ENCODE measurements at places on chromosomes 7 and 10.

GRCh38 chr10:35674843-35675242, 32.7 kb upstream of the FZD8 start:
- DNase-seq: no peak

DNA sequence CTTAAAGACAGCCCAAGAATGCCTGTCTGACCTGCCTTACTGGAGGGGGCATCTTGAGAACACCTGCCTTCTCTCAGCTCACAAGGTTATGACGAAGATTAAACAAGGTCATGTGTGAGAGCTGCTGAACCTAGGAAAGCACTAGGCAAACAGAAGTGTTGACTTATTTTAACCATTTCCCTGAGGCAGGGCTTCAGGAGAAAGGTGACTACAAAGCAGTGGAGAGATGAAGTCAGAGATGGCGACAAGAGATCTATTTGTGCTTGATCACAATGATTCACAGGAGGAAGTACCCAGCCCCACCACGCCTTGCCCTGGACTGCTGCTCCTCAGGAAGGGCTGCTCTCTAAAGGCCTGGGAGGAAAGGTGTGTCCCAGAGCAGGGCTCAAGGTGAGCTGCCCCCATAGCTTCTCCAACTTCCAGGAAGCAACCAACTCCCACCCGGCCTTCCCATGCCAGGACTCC, 27.8 kb downstream of the STN1 start:
- DNase-seq: peak; percentile 93

DNA sequence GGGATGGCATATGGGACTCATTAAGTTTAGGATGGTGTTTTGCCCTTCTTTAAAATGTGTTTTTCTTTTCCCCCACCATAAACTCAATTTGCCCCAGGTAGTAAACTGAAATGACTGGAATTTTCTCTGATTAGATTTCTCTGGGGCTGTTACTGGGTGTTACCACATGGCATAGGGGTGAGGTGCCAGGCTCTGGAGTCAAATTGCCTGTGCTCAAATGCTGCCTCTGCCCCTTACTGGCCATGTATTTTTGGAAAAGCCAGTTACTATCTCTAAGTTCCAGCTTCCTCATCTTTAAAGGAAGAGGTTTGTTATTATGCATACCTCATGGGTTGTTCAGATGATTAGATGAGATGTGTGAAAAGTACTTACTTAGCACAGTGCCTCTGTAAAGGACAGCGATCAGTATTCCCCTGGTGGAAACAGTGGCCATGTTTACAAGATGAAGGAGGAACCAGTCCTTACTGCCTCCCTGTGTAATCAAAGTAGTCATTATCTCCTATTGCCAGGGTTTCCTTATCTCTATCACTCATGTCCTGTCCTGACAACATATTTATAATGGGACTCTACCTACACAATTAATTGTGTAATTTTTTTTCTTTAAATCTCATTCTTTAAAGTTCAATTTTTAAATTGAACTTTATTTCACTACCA, 352.0 kb downstream of the KCNMA1 start:
- DNase-seq: no peak

GRCh38 chr10:79182781-79183467, 114.2 kb downstream of the ZMIZ1 start:
- peak; percentile 13 for DNase-seq

DNA sequence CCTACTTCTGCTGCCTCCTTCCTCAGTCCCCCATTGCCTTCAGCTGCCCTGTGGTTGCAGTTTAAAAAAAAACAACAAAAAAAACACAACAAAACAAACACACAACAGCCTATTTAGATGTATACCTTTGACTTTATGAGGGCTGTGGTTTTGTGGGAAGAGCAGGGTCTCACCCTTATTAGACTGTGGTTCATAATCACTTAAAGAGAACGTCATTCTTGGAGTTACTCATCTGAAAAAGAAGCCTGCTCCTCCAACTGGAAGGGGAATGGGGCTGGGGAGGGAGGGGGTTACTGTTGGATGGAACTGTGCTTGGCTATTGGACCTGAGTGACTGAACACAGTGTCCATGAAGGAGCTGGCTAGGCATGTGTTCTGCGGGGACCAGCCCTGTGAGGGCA, 48.1 kb downstream of the SDK1 start:
- DNase-seq: no peak

- DNase-seq: peak; percentile 45
Measured at GRCh38 chr7:22460363-22460988, 39.5 kb downstream of the STEAP1B start.

- DNase-seq: peak; percentile 60
Measured at GRCh38 chr10:64379898-64380297, 858.7 kb downstream of the REEP3 start.

DNA sequence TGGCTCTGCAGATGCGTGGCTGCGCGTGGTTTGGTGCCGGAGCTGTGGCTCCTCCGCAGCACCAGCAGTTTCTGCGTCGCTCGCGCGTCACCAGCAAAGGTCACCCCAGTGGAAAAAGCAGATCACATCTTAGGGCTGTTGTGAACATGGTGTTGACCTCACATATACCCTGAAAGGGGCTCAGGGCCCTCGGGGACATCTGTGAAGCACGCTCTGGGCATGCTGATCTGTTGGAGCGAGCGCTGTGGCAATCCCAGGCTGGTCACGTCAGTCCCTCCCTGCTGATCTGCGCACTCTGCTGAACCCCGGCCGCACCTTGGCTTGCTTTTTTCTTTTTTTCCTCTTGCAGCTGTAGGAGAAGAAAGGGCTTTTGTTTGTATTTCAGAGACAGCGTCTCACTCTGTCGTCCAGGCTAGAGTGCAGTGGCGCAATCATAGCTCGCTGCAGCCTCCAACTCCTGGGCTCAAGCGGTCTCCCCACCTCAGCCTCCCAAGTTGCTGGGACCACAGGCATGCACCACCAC, 33.3 kb upstream of the AP5Z1 start:
- DNase-seq: no peak

DNA sequence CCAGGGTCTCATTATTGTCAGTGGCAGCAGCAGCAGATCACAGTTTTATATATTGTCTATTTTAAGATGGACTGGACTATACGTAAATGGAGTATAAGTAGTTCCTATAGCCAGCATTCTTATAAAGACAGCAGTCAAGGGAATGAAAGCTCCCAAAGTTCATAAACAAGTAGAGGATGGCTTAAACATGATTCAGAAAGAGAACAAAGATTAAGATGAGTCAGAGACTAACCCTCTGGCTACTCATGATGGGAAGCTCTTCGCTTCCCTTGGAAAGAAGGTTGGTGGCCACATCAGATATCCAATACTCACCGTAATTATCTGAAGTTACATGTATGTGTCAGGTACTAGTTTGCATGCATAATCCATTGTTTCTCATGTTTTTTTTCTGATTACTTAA, 277.0 kb downstream of the INHBA start:
- DNase-seq: no peak

GRCh38 chr10:103555325-103555649, 61.8 kb downstream of the NEURL1 start:
- no peak for DNase-seq

GRCh38 chr10:49748006-49748405, 14.1 kb downstream of the OGDHL start:
- DNase-seq: no peak

- DNase-seq: no peak
Measured at GRCh38 chr7:49803812-49804211, 30.4 kb downstream of the VWC2 start.

GRCh38 chr7:10708447-10708846, 265.2 kb upstream of the PHF14 start:
- DNase-seq: peak; percentile 74

DNA sequence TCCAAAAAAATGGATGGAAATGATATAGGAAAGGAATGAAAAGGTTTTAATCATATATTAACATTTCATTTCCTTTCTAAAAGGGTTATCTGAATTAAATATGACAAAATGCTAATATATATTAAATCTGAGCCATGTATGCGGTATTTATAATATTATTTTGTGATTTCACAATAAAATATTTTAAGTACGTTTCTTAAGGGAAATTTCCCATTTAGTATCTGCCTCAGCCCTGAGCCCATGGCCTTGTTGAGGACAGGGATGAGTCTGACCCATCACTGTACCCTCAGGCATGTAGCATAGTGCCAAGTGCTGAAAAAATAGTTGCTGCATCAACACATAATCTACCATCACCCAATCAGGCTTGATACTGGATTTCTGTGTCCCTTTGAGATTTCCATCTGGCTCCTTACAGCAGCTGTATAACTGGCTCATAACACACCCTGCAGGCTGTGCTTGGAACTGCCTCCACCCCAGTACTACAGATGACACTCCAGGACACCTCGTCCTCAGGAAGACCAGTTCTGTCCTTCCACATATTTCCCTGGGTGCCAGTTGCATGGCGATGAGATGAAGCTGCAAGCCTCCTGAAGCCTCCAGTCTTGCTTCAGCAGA, 59.4 kb upstream of the ASAH2 start:
- DNase-seq: peak; percentile 70

GRCh38 chr7:27128034-27128433, 2.5 kb downstream of the HOXA4 start:
- DNase-seq: no peak

- DNase-seq: no peak
Measured at GRCh38 chr7:691361-692045, 35.0 kb upstream of the DNAAF5 start.

DNA sequence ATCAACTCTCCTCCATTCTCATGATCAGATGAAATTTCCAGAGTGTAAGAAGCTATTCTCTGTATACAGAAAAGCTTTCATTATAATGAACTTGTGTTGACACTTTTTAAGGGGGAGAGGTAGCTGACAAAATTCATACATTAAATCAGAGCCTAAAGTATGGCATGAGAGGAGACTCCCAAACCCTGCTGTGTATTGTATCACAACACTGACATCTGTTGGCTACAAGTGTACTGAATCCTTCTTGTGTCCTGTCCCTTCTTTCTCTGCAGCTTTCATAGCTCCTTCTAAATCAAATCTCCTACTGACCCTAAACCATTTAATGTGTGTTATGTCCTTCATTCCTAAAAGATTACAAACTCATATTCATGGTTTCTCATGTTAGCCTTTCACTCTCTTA, 70.9 kb downstream of the GCC1 start:
- DNase-seq: peak; percentile 76

GRCh38 chr10:109317746-109318366, 605.5 kb downstream of the XPNPEP1 start:
- no peak for DNase-seq

- DNase-seq: peak; percentile 3
Measured at GRCh38 chr10:73306171-73306708, 52.4 kb downstream of the CFAP70 start.

DNA sequence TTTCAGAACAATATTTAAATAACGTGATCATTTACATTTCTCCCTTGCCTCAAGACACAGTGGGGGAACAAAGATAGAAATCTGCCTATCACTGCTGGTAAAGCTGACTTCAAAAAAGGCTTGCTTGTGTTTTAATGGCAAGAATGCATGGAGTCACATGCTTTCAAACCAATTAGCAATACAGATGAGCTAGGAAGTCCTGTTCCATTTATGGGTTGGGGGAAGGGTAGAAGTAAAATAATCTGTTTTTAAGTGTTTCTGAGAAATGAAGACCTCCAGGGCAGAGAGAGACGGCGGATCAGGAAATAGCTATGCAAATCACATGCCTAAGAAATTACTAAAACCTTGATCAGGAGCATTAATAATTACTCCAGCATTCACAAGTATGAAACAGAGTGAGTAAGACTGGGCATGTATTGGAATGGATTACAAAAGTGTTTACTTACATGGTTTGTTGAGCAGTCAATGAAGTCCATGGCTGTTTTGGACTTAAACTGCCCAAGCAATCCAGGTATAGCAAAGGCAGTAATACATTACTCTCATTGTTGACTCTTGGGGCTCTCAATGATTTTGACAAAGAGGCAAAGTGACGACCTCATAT, 142.0 kb downstream of the ARID5B start:
- DNase-seq: peak; percentile 44

- no peak for DNase-seq
Measured at GRCh38 chr7:34108165-34108564, 202.8 kb downstream of the BMPER start.

DNA sequence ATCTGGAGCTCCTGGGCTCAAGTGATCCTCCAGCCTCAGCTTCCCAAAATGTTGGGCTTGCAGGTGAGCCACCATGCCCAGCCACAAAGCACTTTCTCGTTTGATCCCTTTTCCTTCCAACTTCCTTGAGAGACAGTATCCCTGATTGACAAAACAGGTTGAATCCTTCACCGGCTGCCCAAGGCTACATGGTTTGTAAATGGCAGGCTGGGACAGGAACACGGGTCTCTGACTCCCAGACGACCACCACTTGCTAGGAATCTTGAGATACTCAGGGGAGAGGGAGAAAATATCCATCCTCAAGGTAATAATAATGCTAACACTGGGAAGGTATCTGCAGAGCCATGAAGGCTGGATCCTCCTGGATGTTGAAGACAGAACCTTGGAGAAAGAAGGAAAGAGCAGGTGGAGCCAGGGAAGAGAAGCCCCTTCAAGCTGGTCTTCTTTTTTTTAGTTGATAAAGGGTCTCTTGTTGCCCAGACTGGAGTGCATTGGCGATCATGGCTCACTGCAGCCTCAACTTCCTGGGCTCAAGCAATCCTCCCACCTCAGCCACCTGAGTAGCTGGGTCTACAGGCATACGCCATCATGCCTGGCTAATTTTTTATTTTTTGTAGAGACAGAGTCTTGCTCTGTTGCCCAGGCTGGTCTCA, 19.8 kb downstream of the MMRN2 start:
- no peak for DNase-seq

DNA sequence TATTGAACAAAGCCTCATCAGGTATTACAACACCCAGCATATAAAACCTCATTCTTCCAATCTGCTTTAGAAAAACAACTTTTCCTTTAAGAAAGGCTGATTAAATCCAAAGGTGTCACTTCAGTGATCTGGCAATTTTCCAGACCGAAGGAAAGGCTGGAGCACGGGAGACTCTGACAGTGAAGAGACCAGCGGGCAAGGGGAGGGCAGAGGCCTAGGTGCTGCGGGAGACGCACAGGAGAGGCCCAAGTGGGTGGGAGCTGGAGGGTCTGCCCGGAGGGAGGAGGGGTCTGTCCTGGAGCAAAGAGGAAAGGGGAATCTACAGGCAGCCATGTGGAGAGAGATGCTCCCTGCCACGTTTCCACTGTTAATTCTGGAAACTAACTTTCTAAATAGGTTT, 24.3 kb upstream of the PPP2R2D start:
- peak; percentile 8 for DNase-seq

DNA sequence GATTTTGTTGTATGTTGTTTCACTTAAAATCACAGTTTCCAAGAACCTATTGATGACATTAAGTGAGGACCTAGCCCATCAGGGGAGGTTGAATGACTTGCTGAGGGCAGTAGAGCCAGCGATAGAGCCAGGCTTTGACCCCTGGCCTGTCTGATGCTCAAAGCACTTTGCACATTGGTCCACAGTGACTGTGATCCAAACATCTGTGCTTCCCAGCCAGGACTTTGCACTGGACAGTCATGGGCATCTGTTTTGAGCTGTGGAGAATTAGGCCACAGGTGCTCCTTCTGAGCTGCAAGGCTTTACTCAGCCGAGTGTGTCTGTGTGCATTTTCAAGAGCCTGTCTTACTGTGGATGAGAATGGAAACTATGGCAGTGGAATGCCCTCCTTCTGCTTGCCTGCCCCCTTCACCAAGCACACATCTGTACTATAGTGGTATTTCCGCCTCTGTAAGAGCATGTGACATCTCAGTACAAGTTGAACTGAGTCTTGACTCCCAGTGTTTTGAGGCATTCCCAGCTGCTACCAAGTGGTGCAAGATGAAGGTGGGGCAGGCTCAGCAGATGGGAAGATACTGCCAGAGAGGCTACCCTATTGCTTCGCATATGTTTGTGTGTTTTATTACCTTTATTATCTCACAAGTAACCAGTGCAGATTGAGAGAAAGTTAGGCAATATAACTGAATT, 72.7 kb upstream of the AOAH start:
- DNase-seq: no peak
